ENCODE measurements at places on chromosomes 5 and 9. TPM values are rescaled to one million over a fixed set of nuclear protein-coding genes. Genes with fewer than 3 reads are reported as not detected.

DNA sequence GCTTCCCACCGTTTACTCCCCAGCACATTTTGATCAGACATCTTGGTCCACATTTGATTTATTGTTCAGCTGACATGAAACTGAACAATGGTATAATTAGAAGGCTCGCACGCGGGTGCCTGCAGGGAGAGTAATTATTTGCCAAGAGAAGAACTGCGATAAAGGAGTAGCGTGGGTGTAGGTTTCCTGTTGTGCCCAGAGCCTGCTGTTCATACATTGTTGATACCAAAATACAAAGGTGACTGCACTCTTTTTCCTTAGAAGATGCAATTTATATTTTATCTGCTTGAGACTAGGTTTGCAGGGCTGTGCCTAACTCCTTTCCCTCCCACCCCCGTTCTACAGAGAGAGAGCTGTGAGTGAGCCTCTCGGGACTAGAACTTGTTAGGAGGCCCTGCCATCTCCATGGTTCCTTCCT is 241.8 kb upstream of the MSX2 start:
- DNase-seq: no peak

DNA sequence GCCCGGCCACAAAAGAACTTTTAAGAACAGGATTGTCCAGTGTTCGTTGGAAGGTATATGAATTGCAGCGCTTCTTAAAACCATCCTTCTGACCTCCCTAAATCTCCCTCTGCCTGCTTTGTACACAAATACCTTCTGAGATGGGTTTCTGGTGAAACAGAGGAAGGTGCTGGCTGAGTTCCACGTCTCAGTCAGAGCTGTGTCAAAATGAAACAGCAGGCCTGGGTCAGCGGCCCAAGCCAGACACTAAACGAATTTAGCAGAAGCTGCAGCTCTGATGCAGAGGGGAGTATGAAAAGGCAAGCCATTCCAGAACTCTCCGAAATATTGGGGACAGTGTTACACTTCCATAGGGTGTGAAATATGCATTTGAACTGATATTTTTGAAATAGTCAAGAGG is 37.8 kb upstream of the CRB2 start:
- DNase-seq: no peak

DNA sequence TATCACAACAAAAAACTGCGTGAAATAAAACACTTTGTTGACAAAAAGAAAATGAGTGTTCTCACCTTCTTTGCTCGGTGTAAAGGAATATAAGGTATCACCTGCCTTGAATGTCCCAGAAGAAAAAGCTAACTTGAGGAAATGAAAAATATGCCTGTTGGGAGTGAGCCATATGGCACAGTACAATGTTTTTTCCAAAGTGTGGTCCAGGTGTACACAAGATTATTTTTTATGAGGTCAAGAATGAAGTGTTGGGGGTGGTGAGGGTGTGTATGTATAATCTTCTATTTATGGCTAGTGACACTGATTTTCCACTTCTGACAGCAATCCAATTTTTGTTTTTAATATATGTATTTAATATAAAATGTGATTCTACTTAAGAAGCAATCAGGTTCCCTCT is 134.4 kb downstream of the RFX3 start:
- no peak for DNase-seq

ANGPTL2 gene
- total RNA-seq: 19.4 TPM

C5orf58 gene
- not detected for total RNA-seq

GRCh38 chr9:87681271-87682061 is 44.5 kb upstream of the CTSL start:
- DNase-seq: no peak

AQP7 gene
- 2.4 TPM for total RNA-seq
